ENCODE measurements at places on chromosomes 7 and 10.
A peak's percentile ranks its signal among the peaks of the same experiment; 100 is the strongest.

- no peak for DNase-seq
Measured at GRCh38 chr10:76119515-76119914, 688.1 kb downstream of the LRMDA start.

- DNase-seq: no peak
Measured at GRCh38 chr10:48606530-48607355, 1.9 kb upstream of the ARHGAP22 start.

DNA sequence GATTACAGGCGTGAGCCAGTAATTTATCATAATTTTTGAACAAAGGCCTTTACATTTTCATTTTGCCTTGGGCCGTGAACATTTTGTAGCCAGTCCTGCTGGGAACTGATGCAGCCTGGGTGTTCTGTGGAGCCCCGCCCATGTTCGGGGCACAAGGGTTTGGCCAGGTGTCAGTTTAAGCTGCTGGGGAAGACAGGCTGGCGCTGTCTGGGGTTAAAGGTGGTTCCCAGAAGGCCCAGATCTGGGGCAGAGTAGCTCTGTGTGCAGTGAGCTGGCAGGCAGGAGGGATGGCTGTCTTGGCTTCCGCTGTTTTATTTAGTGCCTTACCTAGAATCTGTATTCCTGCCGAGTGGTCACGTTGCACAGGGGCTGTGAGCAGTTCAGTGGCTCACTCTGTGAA, 50.2 kb downstream of the DOCK1 start:
- DNase-seq: no peak

- DNase-seq: no peak
Measured at GRCh38 chr7:4951903-4952636, 6.9 kb downstream of the MMD2 start.

GRCh38 chr7:96701258-96701657, 8.4 kb downstream of the SEM1 start:
- no peak for DNase-seq

- no peak for DNase-seq
Measured at GRCh38 chr7:70060298-70061068, 462.2 kb downstream of the AUTS2 start.

DNA sequence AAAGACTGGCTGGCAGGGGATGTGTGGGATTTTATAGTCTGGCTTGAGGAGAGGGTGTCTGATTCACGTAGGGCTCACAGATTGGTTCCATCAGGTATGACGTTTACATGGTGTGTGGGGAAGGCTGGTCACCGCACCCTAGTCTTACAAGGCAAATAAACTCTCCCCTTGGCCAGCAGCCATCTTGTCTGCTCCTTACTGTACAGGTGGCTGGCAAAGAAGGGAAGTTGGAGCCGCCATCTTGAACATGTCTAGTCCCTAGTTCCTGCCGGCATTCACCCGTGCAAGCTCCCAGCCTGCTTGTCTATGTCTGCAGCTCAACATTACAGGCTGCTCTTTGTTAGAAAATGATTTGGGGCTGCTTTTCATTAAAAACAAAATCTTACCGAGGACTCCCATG, 97.6 kb downstream of the RAMP3 start:
- DNase-seq: no peak

DNA sequence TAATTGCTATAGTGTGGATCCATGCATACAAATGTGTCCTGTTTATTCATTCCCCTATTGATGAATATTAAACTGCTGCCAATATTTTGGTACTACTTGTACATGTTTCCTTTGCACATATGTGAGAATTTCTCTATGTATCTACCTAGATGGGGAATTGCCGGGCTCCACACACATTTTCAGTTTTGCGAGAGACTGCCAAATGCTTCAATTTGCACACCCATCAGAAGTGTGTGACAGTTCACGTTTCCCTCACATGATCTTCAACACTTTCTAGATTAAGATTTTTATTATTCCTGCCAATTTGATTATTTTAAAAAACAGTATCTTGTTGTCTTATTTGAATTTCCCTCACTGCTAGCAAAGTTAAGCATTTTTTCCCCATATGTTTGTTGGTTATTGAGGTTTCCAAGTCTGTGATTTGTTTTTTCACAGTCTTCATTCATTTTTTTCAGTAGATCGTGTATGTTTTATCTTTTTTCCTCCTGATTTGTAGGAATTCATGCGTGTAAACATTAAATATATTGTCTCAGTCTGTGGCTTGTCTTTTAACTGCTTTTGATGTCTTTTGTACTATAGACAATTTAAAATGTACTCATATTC, 2.4 kb upstream of the KLF14 start:
- no peak for DNase-seq

GRCh38 chr7:129831424-129832058, 121.2 kb downstream of the UBE2H start:
- DNase-seq: no peak

DNA sequence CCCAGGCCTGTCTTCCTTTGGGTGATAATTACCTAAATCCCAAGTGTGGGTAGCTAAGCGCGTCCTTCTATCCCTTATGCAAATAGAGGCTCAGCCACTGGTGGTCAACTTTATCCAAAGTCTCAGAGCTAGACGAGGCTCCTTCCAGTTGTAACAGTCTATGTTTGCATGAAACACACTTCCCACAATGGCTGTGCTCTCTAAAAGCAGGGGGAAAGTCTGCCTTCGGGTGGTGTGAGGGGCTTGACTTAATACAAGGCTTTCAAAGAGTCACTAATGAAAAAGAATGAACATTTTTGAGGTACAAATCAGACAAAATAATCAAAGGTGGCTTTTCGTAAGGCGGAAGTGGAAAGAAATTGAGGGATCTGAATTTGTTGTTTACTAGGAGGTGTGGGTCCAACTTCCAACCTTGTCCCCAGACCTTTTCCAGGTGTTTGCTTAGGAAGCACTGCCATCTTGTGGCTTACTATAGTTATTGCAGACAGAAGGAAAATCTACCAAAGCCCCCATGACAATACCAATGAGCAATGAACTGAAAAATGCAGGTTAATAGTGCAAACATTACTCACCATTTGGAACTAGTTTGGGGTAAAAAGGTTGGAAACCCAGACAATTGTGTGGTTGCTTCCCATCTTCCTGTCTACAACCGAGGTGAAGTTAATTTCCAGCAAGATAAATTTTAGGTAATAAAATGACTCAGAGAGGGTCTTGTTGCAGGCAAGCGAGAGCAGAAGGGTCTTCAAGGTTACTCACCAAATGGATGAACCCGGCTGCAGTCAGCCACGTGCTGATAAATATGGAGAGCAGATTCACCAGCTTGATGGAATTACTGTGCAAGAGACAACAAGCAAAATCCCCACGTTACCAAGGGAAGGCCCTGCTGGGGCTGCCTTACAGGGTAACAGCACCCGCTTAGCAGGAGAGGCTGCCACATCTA, 525.7 kb downstream of the KCNMA1 start:
- DNase-seq: peak; percentile 50

DNA sequence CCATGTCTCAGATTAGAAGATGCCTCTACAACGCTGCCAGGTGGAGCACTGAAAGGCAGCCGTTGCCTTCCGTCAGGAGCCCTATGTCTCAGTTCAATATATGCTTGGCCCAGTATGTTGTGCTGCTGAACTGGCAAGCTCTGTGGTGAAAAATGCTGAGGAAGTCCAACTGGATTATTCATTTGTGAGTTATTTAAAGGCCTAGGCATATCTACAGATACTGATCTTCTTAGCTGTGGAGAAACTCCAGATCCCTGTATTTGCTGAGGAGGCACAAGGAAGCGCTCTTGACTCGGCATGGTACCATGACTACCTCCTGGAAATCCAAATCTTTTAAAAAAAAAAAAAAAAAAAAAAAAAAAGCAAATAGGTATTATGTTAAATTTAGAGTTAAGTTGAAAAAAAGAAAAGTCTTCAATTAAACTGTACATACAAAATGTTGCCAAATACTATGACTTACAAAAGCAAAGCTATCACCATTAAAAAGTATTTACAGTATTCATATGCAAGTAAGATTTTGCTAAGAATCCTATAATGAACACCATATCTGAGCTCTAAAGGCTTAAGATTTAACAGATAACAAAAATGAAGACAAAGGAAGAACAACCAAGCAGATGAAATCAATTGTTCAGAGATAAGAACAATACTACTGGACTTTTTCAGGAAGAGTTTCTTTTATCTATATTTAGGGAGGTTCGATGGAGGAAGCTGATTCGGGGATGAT, 152.4 kb downstream of the GALNT11 start:
- DNase-seq: no peak

DNA sequence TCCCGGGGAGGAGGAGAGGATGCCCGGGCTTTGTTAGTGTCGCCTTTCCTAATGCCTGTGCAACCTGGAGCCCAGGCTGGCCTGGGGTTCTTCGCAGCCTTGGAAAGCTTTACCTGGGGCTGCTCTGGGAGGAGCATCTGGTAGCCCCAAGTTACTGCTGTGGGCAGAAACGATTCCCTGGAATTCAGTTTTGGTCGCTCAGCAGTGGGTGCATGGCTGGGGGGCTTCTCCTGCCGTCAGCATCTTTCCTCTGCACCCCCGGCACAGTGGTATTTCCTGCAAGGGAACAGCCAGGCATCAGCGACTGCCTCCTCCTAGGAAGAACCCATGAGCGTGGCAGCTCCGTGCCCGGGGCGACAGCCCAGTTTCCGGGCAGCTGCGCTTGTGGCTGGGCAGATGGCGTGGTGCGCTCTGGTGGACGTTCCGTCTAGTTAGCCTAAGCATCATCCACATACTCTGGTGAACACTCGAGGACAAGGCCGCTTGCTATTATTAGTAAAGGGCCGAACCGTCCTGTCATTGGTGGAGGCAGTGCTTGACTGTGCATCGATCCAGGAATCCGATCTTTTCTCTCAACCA, 107.0 kb upstream of the BTBD16 start:
- no peak for DNase-seq

GRCh38 chr7:51160990-51161615, 155.5 kb downstream of the COBL start:
- no peak for DNase-seq

DNA sequence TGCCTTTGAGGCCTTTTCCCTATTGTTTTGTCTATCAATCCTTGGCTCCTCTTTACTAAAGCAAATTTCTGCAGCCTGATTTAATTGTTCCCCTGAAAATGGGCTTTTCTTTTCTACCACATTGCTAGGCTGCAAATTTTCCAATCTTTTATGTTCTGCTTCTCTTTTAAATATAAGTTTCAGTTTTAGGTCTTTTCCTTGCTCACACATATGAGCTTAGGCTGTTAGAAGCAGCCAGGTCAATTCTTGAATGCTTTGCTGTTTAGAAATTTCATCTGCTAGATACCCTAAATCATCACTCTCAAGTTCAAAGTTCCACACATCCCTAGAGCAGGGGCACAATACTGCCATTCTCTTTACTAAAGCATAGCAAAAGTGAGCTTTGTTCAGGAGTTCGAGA, 159.6 kb downstream of the ARL4A start:
- DNase-seq: no peak

DNA sequence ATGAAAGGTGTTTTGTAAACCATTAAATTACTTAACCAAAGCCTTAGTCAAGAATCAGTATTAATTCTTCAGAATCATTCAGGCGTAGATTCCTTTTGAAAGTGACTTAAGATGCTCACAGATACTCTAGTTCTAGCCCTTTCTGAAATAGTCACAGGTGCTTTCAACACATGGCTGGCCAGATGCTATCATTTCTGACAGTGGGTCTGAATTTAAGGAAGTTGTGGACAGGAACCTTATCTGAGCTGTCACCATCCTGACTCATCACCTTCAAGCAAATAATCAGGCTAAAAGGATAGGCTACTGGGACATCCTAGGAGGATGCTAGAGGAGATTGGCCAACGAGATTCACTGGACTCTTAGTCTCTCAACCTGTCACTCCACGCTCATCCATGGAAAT, 501.5 kb downstream of the LRMDA start:
- no peak for DNase-seq

- no peak for DNase-seq
Measured at GRCh38 chr10:116521424-116522290, 24.1 kb upstream of the PNLIP start.

DNA sequence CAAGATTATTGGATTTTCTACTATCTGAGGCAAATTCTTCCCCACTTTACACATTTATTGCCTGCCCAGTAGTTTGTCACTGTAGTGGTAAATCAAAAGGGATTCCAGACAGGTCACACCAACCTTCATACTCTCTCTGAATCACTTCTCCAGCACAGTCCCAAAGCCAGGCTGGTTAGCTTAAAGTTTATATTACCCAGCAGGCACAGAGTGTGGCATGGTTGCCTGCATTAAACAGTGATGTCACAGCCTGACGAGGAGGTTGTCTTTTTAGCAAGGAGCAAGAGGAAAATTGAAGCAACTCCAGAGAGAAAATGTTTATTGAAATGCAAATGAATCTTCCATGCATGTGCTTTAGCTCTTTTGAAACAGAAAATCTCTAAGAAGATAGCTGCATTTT, 375.5 kb upstream of the CELF2 start:
- DNase-seq: no peak

DNA sequence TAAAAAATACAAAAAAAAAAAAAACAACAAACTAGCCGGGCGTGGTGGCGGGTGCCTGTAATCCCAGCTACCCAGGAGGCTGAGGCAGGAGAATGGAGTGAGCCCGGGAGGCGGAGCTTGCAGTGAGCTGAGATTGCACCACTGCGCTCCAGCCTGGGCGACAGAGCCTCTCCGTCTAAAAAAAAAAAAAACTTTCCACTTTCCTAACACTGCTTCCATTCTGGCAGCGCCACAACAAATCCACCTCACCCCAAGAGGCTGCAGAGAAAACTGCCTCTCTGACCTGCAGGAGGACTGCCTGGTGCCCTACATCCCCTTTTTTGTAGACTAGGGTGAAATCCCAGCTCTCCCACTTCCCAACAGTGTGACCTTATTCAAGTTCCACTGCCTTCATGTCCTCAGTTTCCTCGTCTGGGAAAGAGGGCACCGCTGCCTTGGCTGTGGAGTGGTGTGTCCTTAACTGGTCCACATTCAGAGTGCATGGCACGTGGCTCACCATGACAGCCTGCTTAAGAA, 2.6 kb upstream of the MBL2 start:
- DNase-seq: no peak

DNA sequence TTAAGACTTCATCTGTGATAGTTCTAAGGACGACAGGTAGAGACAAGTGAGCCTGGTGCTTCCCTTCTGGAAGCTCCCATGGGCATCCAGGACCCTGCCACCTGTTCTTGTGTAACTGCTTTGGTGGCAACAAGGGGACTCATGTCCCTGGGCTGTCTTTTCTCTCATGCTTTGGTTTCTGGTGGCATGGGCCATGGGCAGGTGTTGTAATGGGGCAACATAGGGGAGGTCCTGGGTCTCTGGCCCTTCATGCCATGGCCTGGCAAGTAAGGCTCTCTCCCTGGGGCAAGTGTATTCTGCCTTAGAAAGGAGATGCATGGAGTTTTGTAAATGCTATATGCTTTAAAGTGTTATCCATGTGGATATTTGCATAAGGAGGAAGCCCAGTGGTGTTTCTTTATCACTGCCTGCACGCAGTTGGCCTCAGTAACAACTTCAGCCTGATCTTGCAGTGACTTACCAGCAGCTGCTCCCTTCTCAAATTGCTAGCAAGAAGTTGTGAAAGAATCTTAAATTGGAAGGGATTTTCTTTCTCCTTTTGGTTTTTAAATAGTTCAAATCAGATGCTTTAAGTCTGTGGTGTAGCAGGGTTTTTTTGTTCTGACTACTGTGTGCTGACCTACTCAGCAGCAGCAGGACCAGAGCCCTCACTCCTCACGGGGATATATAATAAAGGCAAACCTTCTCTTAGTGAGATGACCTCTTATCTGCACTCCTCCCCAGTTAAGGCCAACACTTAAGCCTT, 39.9 kb downstream of the OGDH start:
- DNase-seq: no peak

- DNase-seq: no peak
Measured at GRCh38 chr10:77925795-77926565, 575 bp downstream of the DLG5 start.

Data from T-cell (primary cell).